Frontal cortex (tissue), 4 donors: ENCODE measurements at places on chromosomes 5 and 9.

- no peak for DNase-seq
These were observed 363.6 kb upstream of the CYLC2 start for GRCh38 chr9:102631559-102631958.

DNA sequence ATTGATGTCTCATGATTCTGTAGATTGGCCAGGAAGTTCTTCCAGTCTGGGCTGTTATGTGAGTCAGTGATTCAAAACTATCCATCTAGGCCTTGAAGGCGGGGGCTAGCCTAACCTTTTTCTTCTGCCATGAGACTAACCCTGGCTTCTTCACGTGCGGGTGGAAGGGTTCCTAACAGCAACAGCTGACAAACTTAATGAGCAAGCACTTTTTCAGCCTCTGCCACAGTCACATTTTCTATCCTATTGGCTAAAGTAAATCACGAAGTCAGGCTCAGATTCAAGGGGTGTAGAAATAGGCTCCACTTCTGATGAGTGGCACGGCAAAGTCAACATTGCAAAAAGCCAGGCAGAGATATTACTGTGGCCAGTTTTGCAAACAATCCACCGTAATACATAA, 68.4 kb downstream of the STK32A start:
- no peak for DNase-seq

GRCh38 chr9:104090578-104090977, 3.5 kb upstream of the SMC2 start:
- no peak for DNase-seq

GRCh38 chr9:20623748-20624124, 1.4 kb upstream of the MLLT3 start:
- DNase-seq, result no peak

GRCh38 chr5:93294199-93294598, 286.8 kb downstream of the NR2F1-AS1 start:
- no peak for DNase-seq

DNA sequence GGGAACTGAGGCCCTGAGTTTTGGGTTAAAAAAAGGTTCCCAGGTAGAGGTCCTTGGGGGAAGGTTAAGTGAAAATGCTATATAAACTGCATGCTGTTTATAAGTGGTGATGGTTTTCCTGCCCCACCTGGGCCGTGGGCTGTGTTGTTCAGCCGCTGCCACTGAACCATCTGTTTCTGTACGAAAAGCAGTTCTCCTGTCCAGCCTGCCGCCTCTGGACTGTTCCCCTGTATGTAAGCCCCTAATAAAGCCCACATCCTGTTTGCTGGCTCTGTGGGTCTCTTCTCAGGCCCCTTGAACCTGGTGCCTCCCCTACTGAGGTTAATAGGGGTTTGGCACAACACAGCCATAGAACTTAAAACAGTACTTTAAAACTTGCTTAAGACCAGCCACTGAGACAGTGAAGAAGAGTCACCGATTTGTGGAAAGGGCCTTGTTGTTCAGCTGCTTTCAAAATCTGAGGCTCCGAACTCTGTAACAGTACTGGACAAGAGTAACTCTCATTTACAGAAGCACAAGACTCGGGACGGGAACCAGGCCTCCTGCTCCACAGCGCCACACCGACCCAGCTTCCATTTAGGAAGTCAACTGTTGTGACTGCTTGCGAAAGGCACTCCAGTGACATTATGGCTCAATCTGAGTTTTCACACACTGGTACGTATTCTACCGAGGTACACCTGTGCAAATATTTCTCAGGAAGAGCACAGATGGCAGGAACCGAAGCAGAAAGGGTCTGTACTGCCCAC, 192.5 kb downstream of the CDK5RAP2 start:
- DNase-seq, result no peak

GRCh38 chr5:132501961-132502931, 11.7 kb upstream of the IRF1 start:
- no peak for DNase-seq

DNA sequence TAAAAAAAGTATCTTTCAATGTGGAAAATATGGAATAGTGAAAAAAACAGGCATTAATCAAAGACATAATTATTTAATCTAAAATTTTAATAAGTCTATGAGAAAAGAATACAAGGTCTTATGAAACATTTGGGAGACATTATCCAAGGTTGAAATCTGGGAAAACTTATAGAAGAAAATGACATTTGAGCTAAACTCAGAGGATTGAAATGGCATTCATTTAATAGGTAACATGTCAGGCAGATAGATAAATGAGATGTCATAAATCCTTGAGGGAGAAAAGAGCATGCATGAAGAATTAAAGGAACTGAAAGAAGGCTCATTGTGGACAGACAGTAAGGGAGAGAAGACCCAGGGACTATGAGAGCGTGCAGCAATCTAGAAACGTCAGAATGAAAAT, 284.4 kb downstream of the PRR16 start:
- no peak for DNase-seq

DNA sequence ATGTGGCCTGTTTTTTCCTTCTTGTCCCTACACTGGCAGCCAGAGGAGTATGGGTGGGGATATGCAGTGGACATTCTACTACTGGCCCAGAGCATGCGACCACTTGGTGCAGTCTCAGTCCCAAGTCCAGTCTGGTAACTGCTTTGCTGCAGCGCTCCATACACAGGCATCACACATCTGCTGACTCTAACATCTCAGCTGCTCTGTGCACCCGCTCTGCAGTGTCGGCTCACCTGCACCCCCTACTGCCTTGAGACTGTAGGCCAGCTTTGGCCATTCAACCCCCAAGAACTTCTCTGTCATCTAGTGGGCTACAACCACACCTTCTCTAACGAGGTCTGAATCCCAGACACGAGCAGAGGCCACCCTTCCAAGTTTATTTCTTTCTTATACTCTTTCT, 46.4 kb upstream of the SLCO6A1 start:
- DNase-seq, result no peak

GRCh38 chr5:66337626-66338226, 193.6 kb downstream of the SREK1 start:
- DNase-seq, result no peak

GRCh38 chr5:40166802-40167201, 512.9 kb upstream of the PTGER4 start:
- no peak for DNase-seq

DNA sequence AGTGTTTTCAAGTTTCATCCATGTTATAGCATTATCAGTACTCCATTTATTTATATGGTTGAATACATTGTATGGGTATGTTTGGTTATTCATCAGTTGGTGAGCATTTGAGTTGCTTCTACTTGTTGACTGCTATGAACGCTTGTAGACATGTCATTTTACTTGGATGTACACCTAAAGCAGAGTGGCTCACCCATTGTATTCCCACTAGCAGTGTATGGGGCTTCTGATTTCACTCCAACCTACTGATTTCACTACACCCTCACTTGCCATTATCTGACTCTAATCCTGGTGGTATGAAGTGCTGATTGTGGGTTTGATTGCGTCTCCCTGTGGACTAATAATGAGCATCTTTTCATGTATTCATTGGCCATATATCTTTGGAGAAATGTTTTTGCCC, 9.5 kb downstream of the NPM1 start:
- DNase-seq, result no peak

DNA sequence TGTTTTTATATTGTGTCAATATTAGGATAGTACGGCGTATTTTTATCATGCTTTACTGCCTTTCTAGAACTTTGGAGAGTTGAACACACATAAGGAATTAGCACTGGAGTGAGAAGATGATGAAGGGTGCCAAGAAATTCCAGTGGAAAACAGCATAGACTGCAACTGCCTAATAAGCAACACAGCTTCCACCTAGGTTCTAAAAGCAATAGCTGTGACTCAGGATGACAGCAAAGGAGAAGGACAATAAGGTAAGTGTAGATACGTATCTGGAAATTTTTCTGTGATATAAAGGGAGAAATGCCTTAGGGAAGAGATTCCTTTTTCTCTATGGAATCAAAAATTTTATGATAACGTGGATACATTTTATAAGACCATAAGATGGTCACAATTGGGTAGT, 7.4 kb downstream of the PTPRD start:
- DNase-seq, result no peak

- DNase-seq, result no peak
These were observed 142.8 kb downstream of the PDZD2 start for GRCh38 chr5:31781772-31782171.
